ENCODE measurements at places on chromosomes 5 and 9.

DNA sequence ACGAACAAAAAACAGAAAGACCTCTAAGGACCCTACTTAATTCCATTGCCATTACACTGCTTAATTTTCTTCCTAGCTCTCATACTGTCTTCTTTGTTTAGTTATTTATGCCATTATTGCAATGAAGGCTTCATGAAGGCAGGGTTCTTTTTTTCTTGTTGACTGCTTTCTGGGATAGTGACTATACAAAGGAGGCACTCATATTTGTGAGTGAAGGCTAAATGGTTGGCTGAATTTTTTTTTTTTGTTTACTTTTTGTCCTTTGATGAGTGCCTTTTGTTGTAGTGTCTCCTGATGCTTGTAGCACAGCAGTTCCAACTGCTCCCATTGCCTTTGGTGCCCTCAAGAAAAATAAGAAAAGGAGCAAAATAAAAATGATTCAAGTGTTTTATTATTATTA lies 17.8 kb downstream of the CTNNA1 start:
- DNase-seq: no peak

- no peak for DNase-seq
Observed at GRCh38 chr9:131669269-131670157, 70.4 kb downstream of the RAPGEF1 start.

DNA sequence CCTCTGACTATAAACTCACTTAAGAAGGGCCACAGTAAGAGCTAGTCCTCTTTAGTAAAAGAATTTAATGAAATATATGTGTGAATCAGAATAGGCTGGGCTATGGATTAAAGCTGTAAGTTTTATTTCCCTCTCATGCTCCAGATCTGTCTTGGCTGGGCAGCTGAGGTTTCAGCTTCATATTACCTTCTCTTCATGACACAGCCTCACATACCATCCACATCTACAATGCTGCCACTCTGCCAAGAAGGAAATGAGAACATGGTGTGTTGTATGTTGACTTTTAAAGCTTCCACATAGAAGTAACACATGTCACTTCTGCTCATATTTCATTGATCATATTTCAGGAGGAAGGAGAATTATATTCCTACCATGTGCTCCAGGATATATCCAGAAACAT lies 776.0 kb upstream of the ACO1 start:
- no peak for DNase-seq

DNA sequence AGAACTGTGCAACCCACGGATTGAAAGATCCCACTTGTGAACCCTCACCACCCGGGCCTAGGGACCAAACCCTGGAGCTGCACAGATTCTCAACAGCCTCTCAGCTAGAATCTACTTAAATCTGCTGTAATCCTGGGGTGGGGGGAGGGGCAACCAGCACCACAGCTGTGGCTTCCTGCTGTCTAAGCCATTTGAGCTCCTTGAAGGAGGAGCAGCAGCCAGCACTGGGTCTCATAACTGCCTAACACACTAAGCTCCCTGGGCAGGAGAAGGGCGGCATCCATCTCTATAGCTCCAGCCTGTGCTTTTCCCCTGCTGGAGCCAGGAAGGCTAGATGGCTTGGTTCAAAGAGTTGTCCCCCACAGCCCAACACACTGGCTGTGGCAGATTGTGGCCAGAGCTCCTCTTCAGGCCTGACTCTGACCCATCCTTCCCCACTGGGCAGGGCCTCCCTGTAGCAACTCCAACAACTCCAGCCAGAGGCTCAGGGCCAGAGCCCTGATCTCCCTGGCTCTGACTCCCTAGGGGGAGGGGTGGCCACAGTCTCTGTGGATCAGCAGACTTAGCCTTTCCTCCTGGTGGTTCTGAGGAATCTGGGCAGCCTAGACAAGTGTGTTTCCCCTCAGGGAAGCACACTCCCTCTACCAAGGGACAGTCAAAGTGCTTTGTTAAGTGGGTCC lies 72.0 kb upstream of the C9orf72 start:
- DNase-seq: peak; percentile 46

- peak; percentile 15 for DNase-seq
Observed at GRCh38 chr5:41637424-41637823, 127.0 kb upstream of the PLCXD3 start.

GRCh38 chr9:32344551-32345182 lies 39.8 kb upstream of the ACO1 start:
- DNase-seq: peak; percentile 14

Measured in hematopoietic multipotent progenitor cell treated with erythropoietin and hydrocortisone succinate and interleukin-3 and kit ligand, for 4 days (in vitro differentiated cells).